Kidney epithelial cell (primary cell): ENCODE measurements at places on chromosomes 12 and 14.

DNA sequence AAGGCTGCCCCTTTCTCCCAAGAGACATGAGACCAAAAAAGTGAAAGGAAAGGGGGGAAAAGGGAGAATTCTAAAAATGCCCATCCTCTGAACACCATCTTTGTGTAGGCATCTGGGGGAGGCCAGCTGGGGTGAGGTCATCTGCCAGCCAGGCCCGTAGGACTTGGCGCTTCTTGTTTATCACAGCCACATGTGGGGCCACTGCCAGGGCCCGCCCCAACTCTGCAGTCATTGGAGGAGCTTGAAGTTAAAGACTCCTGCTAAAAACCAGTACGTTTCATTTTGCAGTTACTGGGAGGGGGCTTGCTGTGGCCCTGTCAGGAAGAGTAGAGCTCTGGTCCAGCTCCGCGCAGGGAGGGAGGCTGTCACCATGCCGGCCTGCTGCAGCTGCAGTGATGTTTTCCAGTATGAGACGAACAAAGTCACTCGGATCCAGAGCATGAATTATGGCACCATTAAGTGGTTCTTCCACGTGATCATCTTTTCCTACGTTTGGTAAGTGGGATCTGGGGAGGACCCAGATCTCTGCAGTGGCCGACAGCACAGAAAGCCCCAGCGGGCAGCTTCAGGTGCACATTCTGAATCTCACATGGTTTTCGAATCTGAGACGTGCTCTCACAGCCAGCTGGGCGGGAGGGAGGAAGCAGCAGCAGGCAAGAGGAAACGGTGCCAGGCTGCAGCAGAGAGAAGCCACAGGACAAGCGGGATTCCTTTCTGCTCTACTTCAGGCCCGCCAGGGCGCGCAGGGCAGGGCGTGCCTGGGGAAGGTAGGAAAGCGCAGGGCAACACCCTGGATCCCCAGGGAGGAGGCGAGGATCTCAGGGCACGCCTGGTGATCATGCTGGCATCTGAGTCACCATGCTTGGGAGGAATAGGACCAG is at the start of gene P2RX7:
Gene P2RX7, plus strand, starts transcription at position 276 of the 881 bp plus-strand sequence. Its CDS starts 95 bp downstream, at position 371.
- DNase-seq: peak; percentile 47

DNA sequence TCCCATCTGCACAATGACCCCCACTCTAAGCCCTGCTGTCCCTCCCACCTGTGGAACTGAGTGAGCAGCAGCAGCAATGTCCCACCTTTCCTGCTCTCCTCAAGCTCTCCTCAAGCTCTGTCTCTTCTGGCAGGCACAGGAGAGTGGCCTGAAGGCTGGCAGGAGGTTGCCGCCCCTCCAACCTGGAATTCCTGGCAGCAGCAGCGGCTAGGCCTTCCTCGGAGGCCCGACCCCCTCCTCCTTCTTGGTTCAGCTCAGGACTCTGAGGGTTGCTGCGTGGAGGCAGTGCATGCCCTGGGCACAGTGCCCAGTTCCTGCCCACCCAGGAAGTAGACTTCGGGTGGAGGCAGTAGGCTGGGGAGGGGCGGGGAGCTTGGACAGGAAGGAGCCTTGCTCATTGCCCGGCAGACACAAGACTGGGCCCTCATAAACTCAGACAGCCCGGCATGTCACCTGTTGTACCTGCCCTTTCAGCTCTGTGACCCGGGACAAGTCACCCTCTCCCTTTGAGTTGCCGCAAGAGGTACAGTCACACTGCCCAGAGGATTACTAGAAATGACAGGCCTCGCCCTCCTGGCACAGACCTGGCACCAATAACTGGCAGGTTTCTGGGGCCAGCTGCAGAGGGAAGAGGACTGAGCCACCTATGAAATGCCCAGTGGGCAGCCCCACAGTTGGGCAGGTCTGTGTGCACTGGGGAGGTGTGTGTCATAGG is 2.1 kb upstream of the SERPINA1 start:
- DNase-seq: no peak

GRCh38 chr14:90968025-90968424 is 92.4 kb downstream of the RPS6KA5 start:
- no peak for DNase-seq

- DNase-seq: no peak
Measured at GRCh38 chr12:33752854-33753253, 269.4 kb upstream of the ALG10 start.

DNA sequence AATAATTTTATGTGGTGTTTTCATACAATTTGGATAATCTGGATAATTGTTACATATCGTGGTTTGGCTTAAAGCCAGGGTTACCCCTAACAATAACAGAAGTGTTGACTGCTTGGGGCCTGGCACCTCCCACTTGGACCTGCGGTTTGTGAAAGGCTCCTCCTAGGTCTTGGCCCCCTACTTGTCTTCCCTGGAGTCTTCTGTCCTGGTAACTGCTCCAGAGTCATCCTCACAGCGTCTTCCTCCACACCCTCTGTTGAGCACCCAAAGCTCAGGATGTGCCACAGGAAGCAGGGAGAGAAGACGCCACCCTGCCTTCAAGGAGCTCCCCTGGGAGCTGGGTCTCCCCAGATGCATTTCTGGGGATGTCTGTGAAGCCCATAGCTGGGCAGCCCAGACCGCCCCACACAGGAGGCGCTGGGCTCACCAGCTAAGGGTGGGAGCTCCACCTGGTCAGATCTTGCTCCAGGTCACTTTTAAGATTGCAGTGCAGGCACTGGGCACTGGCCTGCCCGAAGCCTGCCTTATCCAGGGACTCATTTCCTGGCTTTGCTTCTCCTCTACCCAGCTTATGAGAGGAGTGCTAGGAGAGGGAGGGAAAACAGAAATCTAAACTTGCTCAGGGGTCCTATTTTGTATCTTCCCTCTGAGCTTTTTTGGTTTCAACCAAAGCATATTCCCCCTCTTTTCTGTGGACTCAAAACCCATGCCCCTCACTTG is 98.2 kb downstream of the ZFP36L1 start:
- DNase-seq: no peak
